ENCODE measurements at places on chromosomes 12 and 14.

GRCh38 chr14:102089621-102090343, 2.9 kb upstream of the HSP90AA1 start:
- no peak for DNase-seq

DNA sequence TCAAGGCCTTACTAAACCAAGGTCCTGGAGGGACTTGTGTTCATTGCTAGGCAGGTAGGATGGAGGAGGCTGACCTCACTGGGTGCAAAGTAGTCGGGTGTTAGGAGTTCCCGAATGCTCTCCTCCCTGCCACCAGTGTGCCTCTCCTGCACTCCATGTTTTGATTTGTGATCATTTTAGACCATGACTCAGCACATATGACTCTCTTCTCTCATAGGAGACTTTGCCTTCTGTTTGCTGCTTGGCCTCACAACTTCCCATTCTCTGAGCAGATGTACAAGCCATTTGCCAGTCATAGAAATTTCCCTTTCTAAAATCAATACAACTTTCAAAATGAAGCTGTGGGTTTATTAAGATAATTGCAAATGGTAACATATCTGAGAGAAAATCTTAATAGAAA, 46.6 kb upstream of the LRIG3 start:
- DNase-seq: peak; percentile 35

DNA sequence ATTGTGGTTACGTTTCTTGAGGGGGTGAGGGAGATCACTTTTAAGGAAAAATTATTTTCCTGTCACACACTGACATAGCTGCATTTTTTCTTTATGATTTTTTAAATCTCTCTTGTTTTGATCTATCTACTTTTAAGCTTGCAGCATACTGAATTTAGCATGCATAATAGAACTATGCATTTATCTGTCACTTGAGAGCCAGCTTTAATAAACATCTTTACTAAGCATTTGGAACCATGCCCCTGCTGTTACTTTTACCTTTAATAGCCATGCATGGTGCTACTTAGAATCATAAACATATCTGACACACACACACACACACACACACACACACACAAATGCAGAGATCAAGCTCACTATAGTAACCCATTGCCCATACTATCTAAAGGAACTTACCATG, 486.2 kb downstream of the NELL2 start:
- no peak for DNase-seq

GRCh38 chr12:97308576-97309198, 153.9 kb upstream of the RMST start:
- peak; percentile 40 for DNase-seq

DNA sequence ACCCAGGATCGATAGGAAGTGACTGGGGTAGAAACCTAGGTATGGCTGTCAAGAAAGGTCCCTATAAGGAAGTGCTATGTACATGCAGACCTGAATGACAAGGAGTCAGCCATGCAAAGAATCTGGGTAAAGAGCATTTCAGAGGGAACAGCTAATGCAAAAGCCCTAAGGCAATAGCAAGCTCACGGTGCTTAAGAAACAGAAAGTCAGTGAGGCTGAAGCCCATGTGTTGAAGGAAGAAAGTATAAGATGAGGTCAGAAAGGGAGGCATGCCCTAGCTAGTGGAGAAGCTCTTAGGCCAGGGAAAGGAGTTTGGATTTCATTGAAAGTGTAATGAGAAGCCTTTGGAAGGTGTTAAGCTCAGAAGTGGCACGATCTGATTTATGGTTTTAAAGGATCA, 6.0 kb upstream of the ADCY6 start:
- DNase-seq: no peak

DNA sequence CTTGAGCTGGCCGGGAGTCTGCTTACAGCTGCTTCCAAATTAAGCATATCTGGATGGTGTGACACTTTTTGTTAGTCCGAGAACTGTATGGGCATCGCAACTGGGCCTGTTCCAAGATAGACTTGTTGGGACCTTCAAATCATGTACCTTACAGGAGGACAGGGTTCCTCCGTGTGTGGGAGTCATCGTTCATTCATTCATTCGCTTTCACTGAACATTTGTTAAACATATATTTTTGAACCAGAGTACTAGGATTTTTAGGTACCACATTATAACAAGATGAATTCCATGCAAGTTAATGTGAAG, 387 bp upstream of the IPO8 start:
- no peak for DNase-seq

DNA sequence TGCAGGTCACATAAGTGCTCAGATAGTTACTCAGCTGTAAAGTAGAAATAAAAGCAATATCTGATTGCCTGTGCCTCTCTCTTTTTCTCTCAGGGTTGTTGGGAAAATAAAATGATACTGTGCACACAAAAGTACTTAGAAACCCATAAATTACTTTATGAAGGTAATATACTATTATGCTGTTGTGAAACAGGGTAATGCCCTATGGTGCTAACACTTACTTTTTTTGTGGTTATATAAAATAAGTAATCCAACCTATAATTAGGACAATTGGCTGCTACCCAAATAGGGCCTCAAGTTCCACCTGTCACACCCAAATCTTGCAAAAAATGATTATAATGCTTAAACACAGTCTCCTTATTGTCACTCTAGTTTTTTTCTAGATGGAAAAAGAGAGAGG, 50.6 kb downstream of the DAAM1 start:
- DNase-seq: no peak

DNA sequence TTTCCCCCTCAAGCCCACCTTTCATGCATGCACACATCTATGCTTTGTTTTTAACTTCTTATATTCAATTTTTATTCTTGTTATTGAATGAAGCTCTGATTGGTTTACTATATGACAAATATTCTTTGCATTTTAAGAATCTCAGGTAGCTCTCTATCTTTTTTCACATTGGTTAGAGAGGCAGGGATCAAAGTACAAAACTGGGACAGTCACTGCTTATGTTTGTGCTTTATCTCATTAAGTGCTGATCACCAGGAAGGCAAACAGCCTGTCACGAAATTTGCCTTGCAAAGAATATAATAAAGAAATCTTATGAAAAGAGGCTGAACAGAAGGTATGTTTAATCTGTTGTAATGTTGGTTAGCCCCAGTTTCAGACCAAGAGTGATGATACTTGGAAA, 29.7 kb upstream of the INSM2 start:
- DNase-seq: no peak

DNA sequence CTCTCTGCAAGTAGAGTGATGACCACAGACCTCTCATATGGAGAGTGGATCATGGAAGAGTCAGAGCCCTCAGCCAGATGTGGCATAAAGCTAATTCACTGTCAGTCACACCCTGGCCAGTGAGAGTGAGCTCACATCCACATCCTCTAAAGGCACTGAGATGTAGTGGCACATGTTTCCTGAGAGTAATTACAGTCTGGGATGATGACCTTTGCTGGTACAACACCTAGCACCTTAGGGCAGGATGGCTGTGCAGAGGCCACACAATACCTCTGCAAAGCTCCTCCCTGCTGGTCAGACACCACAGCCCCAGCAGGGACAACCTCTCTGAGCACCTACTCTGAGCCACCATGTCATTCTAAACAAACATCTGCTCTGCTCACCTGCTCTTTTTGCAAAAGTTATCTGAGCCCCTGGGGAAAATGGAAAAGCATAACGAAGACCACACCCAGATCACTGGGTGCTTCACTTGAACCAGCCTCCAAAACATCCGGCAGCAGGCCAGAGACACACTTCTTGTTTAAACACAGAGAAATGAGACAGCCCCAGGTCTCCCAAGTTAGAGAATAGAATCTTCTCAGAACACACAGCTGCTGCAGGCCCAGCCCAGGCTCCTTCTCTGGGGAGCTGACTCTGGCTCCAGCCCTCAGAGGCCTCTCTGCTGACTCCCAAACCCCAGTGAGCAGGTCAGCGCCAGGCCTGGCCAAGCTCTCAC, 30.3 kb downstream of the PITPNM2 start:
- DNase-seq: no peak

DNA sequence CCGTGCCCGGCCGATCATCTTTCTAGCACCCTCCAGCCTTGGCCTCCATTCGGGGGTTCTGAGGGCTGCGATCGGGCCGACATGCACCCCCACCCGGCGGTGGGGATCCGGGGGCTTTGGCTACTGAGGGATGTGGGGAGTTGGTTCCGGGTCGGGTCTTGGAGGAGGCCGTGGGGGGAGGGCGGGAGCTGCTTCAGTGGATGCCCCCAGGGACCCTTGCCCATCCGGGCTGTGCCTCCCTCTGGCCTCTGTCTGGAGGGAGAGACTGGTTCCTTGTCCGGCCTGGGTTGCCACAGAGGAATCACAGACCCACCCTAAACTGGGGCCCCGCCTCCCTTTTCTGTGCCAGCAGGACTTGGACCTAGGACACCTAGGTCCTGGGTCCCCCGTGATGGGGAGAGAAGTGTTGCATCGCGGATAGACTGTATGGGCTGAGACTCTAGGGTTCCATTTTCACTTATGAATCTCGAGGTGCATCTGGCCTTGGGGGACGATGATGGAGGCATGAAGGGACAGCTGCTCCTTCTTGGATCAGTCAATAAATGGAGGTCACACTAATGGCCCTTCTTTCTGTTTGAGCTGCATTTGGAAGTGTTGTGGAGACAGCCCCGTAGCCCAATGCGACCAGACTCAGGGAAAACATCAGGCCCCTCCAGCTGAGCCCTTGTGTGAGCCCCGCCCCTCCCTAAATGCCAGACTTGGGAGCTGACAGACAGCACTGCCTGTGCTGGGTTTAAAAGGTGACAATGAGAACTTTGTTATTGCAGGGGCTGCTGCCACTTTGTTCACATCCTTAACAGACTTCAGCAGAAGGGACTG, 577 bp downstream of the DTX3 start:
- DNase-seq: peak; percentile 16

GRCh38 chr12:120137833-120138232, 21.3 kb upstream of the RAB35 start:
- DNase-seq: no peak

DNA sequence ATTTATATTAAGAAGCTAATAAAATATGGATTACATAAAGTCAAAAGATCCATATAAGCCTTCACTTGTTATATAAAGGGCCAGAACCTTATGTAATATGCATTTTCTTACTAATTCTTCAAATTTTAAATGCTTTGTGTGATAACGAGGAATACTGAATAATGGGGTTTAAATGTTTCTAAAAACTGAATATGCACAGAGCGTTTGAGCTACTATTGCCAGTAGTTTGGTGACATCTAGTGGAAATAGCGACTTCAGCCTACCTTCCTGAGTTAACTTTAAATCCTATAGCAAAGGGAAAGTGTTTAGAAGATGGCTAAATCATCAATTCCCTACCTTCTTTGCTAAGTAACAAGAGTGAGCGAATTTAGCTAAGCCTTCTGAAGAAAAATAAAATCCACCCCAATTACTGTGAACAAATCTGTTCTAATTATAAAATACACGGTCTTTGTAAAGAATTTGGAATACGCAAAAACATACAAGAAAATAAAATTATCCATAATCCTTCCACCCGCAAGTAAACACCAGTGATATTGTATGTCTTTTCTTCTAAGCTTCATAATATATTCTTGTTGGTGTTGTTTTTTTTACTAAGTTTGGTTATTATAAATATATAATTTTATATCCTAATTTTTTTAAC, 115.5 kb upstream of the G2E3 start:
- DNase-seq: peak; percentile 29

- peak; percentile 49 for DNase-seq
Measured at GRCh38 chr12:6824901-6825381, 3.3 kb upstream of the P3H3 start.

- no peak for DNase-seq
Measured at GRCh38 chr12:68887641-68888040, 45.3 kb downstream of the CPM start.
